Fibroblast of lung (primary cell): ENCODE measurements at places on chromosomes 6 and 20. TPM values are rescaled to one million over a fixed set of nuclear protein-coding genes. Genes with fewer than 3 reads are reported as not detected.

UBD gene
- total RNA-seq: not detected in 2 replicates

KCNQ2 gene
- total RNA-seq: not detected in 2 replicates

SIGLEC1 gene
- total RNA-seq: not detected in 2 replicates

EXOC2 gene
- 41.6 and 42.3 TPM in 2 replicates for total RNA-seq

DNA sequence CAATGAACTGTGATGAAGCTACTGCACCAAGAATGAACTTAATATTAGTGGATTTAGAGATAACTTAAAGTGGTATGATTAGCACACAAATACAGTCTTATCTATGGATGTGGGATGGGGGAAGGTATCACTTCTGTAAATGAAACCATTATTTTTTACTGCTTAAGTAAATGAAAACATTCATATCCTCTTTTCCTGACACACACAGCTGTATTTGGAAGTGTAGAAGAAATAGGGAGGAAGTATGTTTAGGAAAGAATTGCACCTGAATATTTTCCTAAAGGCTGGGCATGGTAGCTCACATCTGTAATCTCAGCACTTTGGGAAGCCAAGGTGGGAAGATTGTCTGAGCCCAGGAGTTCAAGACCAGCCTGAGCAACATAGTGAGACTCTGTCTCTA lies 96.8 kb downstream of the HIVEP2 start:
- DNase-seq: no peak
